ENCODE measurements at places on chromosomes 13 and 19. TPM values are rescaled to one million over a fixed set of nuclear protein-coding genes. Genes with fewer than 3 reads are reported as not detected.

ACP5 gene
- 13.4 TPM for polyA plus RNA-seq

DNA sequence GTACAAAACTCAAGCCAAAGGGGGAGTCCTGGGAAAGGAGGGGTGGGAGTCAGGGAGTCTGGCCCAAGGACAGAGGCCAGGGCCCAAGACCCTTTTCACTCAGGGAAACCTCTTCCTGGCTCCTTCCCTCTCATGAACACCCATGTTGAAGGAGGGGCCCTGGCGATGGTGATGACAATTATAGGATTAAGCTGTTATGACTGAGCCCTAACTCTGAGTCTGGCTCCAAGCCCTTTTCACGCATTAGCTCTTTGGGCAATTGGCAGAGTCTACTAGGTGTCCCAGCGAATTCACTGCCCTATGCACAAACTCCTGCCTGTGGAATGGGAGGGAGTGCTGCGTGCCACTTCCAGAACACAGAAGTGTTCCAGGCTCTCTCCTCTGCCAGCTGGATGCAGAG is 20.7 kb downstream of the ZNF575 start:
- DNase-seq = no peak

DNA sequence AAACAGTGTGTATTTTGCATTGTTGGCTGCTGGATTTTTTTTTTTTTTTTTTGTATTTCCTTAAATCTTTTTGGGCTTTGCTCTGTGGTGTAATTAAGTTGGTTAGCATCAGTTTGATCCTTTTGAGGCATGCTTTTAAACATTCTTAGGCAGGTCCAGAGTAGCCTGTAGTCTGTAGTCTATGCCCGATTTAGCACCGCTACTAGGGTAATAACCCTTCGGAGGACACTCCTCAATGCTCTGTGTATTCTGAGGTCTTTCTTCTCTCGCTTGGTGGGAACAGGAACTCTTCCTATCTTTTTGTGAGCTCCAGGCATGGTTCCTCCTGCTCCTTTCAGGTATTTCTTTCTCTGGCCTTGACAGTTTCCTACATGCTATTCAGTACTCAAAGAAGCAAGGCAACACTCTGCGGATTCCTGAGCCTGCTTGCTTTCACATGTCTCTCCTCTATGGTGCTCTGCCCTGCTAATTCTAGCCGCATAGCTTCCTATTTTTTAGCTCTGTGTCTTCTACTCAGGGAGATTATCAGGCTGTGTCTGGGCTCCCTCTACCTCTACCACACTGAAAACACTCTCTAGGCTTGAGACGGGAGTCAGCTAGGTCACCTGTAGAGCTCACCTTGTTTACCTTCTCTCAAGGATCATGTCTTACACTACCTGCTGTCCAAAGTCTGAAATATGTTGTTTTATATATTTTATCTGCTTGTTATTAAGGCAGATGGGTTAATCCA is 195.1 kb downstream of the NDFIP2 start:
- no peak for DNase-seq

MAB21L1 gene
- polyA plus RNA-seq = 0.08 TPM

RHPN2 gene
- 19.7 TPM for polyA plus RNA-seq

DNA sequence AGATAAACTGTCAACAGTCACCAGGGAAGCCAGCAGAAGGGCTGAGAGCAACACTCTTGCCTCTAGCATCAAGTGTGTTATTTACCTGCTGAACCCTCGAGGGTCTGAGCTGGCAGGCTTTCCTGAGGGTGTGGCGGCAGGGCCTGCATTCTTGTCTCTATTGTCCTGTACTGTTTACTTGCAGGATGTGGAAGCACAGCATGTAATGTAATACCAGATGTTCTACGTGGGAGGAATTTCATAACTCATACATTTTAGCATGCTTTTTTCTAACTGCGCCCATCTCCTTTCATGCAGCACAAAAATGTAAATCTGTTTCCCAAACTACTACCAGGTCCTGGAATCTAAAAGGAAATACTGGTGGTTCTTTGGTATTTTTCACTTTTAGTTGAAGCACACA is 153.1 kb downstream of the RGCC start:
- no peak for DNase-seq

DNA sequence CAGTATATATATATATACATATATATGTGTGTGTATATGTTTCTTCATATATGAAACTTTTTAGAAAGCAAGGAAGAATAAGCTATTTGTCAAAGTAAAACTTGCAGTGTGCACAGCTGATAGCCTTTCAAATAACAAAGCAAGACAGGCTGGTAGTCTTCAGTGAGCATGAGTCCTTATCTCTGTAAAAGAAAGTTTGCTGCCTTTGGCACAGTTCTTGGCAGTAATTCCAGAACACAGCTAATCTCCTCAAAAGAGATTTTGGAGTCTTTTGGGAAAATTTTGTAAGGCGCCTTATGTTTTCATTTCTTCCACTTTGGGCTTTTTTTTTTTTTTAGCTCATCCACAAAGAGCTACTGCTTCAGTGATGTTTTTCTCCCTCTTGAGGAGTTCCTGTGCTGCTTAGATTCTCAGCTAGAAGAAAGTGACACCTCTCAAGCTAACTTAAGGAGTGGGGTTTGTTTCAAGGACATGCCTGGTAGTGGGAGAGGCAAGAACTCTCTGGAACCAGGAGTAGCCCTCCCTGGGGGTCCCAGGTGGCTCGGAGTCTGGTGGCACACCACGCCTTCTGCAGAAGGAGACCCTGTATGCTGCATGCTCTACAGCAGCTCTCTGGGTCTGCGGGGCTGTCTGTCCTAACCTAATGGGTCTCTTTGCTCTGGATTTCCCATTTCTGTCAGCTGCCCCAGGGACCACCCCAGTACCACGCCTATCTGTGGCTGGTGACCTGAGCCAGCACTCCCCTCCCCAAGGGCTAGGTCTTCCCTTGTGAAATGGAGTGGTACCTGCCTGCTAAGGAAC is 58.8 kb downstream of the TNFRSF19 start:
- no peak for DNase-seq

DNA sequence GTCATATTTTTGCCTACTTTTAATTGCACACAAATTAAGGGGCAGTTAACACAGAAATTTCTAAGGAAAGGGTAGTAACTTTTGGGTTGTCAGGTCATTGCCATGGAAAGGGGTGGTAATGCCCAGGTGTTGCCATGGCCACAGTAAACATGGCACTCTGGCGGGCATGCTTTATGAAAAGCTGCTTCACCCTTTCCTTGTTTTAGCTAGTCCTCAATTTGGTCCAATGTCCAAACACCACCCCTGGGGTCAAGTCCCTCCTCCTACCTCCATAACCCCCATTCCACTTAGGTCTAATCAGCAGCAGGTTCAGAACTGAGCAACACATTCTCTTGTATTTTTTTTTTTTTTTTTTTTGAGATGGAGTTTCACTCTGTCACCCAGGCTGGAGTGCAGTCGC is 6.6 kb downstream of the FFAR2 start:
- no peak for DNase-seq

All from renal pelvis (tissue), 12 donors.